Renal cortical epithelial cell (primary cell): ENCODE measurements at places on chromosomes 13 and 19.

DNA sequence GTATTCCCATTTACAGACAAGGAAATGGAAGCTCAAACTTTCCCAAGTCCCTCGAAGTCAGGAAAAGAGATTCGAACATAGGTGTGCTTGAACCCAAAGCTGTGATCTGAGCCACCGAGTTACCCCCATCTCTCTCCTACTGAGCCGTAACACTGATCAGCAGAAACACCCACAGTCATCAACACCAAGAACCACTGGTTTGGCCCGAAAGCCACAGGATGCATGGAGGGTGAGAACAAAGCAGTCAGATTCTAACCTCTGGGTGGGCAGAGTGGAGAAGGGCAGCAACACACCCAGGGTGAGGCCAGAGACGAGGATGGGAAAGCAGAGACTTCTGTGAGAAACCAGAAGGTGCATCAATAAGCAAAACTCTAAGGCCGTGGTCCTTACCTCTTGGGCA is 27.7 kb upstream of the POU2F2 start:
- DNase-seq, result no peak

- DNase-seq, result no peak
Observed at GRCh38 chr13:71156550-71156949, 710.5 kb downstream of the DACH1 start.

DNA sequence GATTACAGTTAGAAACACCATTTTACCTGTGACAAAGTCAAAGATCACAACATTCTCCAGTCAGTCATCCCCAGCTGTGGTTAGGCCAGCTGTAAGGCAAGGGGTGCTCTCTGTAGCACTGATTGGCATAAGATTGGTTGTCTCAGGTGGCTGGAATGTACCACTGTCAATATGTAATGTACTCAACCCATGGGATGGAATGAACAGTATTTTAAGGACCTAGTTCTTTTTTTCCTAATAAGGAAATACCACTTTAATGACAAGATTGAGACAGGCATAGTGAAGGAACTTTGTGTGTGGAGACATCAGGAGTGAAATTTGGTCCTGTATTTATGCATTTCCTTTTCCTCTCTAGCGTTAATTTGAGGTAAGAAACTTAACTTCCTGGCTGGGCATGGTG is 310.7 kb downstream of the ITGBL1 start:
- DNase-seq, result peak; percentile 55

DNA sequence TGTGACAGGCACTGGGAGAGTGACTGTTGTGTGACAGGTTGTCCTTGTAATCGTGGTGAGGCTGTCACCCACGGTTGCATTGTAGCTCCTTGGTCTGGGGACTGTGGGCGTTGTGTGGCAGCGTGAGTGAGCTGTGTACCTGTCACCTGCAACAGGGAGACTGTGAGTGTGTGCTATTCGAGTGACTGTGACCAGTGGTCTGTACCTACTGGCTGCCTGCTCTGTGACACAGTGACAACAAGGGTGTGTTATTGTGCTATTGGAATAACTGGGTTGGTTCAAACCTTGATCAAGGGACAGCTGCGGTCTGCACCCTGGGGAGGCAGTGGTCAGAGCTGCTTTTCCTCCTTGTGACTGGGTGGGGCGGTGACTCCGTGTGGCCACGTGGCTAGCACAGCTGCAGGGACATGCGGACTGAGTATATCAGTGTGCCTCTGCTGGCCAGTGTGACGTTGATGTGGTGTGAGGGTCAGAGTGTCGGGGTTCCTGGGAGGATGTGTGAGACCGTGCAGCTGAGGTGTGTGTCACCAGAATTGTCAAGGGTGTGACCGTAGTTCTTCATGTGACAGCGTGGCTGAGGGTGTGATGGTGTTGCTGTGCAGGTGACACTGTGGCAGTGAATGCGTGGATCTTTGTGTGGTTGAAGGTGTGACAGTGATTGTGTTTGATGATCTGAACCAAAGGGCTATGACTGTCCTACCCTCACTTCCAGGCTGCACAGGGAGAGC is 10.1 kb upstream of the NFIX start:
- DNase-seq, result peak; percentile 13

GRCh38 chr19:35623327-35624010 is 5.4 kb upstream of the RBM42 start:
- no peak for DNase-seq

DNA sequence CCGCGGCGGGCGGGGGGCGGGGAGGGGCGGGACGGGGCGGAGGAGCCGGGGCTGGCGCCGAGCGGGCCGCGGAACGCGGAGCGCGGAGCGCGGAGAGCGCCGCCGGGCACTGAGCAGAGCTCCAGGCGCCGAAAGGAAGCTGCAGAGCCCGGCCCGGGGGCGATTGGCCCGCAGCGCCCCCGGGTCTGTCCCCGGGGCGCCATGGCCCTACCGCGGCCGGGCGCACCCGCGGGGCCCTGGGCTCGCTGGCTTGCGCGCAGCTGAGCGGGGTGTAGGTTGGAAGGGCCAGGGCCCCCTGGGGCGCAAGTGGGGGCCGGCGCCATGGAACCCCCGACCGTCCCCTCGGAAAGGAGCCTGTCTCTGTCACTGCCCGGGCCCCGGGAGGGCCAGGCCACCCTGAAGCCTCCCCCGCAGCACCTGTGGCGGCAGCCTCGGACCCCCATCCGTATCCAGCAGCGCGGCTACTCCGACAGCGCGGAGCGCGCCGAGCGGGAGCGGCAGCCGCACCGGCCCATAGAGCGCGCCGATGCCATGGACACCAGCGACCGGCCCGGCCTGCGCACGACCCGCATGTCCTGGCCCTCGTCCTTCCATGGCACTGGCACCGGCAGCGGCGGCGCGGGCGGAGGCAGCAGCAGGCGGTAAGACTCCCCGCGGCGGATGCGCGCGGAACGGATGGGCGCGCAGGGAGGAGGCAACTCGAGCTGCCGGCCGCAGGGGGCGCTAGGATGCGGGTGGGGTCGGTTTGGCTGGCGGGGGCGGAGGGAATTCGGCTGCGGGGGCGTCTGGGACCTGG is at the start of gene PDE4A:
TSS of gene PDE4A (plus strand) at position 95 of the 796 bp plus-strand sequence. CDS start at position 322, 227 bp downstream.
- no peak for DNase-seq

DNA sequence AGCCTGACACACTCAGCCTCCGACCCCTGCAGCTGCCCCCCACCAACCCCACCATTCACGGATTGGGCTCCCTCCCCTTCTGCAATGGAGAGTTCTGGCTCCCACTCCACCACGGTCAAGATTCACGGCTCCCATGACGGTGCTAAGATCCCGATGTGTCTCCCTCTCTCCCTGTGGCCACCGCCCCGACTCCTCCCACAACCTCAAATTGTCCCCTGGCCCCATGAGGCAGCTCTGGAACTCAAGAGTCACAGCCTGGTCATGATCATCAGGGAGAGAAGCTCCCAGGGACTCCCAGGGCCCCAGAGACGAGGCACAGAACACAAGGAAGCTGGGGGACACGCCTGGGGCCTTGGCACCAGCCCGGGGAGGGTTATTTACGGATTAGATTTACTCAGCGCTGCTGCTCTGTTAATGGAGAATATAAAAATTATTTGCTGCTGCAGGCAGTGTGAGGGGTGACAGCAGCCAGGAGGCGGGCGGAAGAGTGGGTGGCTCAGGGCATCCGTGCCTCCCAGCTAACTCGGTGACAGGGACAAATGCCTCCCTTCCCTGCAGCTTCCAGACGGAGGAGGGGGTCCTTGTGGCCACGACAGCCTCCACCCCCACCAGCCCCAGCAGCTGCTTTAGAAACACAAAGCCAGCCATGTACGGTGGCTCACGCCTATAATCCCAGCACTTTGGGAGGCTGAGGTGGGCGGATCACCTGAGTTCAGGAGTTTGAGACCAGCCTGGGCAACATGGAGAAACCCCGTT is 184.2 kb downstream of the PTPRS start:
- no peak for DNase-seq

DNA sequence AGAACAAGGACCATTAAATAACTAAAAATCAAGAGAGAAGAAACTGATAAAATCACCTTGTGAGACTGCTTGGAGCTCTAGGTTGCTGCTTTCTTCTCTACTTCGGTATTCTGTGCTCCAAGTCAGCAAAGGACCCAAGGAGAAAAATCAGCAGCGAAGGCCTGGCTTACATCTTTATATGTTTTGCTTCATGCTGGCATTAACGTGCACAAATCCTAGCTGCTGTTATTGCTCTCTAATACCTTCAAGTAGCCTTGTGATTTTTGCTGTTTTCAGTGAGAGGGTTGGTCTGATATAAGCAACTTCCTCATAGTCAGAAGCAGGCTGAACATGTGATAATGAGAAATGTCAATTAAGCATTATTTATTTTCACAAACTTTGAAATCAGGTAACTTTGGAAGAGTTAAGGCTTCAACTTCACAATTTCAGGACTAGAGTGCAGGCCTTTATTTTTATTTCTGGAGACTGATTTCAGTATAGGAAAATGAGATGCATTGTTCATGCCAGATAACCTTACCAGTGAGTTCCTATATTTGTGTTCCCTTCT is 365.1 kb downstream of the SLC7A1 start:
- no peak for DNase-seq

- no peak for DNase-seq
Observed at GRCh38 chr13:65907666-65908525, 1322.2 kb downstream of the PCDH9 start.

- no peak for DNase-seq
Observed at GRCh38 chr13:38636073-38636472, 50.8 kb upstream of the FREM2 start.

DNA sequence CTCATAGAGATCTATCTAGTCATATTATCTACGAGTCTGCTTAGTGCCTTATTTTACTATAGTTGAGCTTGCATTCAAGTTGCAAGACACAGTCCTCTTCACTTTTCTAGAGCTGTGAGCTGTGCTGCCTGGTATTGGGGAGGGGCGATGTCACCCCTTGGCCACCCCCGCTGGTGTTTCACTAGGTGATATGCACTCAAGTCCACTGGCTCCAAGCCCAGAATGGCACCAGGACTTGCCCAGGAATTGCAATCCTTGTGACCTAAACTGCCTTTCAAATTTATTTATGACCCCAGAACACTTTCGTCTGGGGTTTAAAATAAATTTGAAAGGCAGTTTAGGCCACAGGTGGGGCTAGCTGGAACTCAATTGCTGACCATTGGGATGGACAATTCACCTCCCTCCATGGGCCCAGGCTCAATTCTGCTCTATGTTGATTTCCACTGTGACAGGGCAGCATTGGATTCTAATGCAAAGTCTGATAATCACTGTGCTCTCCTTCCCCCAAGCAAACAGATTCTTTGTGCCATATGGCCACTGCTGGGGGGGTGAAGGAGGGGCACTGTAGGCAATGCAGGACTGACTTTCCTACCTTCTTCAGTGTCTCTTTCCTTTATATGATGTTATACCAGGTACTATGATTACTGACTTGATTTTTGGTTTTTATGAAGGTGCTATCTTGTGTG is 1244.2 kb upstream of the MIR17HG start:
- DNase-seq, result no peak

DNA sequence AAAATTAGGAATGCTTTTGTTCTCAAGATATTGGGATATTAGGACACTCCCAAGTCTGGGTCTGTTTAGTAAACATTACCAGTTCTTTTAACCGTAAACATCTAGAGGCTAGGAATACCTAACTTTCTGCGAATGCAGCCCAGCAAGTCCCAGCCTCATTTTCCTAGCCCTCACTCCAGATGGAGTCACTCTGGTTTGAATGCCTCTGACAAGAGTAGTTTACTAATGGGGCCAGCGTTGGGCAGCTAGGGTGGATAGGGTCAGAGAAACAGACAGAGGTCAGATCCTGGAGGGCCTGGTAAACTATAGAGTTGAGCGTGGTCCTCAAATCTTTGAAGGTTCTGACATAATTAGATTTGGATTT is 53.6 kb downstream of the WDFY2 start:
- DNase-seq, result no peak

- no peak for DNase-seq
Observed at GRCh38 chr19:48133094-48133493, 22.5 kb upstream of the PLA2G4C start.

GRCh38 chr13:72678312-72678711 is 49.1 kb downstream of the MZT1 start:
- no peak for DNase-seq

GRCh38 chr13:41751277-41751676 is 209.6 kb downstream of the VWA8 start:
- no peak for DNase-seq

GRCh38 chr13:74027161-74027779 is 106.9 kb downstream of the KLF12 start:
- no peak for DNase-seq

GRCh38 chr19:19452243-19453124 is 47.0 kb downstream of the GATAD2A start:
- DNase-seq, result no peak

DNA sequence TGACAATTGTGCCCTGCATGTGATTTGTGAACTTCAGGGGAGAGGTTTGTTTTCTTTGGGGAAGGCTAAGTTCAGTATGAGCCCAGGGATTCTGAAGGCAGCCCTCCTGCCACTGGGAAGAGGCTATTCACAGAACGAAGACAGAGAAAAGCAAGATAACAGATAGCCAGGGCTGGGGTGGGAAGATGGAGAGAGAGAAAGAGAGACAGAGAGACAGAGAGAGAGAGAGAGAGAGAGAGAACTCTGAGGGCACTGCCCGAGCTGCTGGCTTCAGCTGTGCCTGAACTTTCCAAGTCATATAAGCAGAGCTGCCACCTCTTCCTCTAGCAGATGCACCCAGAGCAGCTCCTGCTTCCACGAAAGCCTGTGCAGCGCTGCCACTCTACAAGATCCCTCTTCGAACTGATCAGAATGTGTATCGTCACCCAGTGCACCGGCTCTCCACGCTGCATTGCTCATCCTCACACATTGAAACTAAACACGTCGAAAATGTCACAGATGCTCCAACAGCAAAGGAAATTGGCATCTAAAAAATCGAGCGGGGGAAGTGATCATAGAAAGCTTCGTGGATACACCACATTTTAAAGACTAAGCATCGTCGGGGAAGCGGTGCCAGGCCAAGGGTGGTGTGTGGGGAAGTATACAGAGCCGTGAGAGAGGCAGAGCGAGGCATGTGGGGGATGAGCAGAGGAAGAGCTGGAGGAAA is 81.8 kb upstream of the SIAH3 start:
- no peak for DNase-seq

DNA sequence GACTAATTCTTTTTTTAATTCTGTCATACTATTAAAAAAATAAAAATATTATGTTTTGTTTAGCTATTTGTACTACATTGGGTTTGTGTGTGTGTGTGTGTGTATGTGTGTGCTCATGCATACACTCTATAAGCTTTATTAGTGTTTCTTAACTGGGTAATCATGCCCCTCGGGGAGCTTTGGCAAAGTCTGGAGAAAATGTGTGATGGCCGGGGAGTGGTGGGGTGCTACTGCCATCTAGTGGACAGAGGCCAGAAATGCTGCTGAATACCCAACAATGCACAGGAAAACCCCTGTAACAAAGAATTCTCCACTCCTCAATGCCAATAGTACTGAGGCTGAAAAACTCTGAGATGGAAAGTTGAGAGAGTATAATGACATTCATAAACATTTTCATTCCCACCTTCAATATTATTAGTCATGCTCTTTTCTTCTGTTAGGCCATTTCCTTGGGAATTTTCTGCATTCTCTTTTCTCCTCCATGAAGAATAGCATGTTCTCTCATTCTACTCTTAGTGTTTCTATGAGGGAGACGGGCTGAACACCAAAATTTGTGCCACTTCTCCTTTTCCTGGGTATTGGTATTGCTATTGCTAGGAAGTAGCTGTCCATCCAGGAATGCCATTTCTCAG is 157.3 kb downstream of the DNAJC3 start:
- DNase-seq, result peak; percentile 64
